D341Med (cell line): ENCODE measurements at places on chromosomes 6 and 20.

DNA sequence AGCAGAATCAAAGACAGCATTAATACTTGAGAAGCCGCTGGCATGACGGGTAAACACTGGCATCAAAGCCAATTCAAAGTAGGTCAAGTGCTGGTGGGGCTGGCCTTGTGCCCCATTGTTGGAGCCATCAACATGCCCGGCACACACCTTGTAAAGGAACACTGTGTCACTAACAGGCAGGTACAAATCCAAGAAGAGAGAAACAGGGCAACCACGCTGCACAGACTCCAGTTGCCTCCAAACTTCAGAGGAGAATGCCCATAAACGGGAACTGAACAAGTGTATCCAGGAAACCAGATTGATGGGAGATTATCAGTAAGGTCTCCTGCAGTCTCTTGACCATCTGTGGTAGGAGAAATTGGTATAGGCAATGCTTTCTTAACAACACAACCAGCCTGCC lies 127.0 kb upstream of the STXBP5 start:
- no peak for DNase-seq

DNA sequence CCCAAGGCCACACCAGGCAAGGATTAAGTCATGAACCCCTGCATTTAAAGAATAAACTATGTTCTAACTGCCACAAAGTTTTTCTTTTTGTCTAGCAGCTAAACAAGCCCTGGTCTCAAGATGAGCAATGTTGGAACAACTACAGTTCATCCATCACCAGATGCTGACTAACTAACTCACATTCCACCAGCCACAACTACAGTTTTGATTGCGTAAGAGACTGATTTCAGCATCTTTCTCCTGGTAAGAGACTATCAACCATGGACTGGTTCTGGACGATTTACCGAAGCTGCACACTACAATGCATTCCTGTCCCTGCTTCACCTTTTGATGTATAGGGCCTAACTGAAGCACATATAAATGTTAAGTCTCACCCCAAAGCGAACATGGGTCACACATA lies 43.0 kb downstream of the F13A1 start:
- no peak for DNase-seq

DNA sequence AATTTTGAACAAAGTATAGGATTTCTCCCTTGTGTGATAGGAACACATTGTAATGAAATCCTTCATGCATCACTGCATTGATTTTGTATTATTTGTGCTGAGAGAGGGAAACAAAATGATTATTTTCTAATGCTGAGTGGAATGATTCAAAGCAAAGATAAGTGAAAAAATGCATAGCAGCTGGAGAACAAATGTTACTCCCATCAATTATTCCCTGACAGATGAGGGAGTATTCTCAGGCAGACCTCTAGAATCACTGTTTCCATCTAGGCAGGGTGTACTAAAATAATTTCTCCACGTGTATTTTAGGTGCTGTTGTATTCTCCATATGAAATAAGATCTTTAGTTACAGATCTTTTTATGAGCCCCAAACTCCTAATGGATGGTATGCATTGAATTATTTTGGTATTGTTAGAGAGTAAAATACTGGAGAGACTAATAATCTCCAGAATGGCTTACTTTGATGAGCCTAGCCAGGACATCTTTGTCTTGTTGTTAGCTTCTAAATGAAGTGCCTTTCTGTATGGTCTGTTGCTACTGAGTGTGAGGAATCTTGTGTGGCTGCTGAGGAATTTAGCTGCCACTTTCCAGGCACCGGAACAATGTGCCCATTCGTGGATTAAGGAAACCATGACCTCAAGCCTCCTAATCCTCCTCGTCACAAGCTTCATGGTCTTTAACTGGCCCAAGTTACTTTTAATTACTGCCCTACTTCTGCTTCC lies 39.6 kb downstream of the RNF217 start:
- no peak for DNase-seq

GRCh38 chr6:166903500-166903899 lies 52.9 kb downstream of the RNASET2 start:
- no peak for DNase-seq

DNA sequence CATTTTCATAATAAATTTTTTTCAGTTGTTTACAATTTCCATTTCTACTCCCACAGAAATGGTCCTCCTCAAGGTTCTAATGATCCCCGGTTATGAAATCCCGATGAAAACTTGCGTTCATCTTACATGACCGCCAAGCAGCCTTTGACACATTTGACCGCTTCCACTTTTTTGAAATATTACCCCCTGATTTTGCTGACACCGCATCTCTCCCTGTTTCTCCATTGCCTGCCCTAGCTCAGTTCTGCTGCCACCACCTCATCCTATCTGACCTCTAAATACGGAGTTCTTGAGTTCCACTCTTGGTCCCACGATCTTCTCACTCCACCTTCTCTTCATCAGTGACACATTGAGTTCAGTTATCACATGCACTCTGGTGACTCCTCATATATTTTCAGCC lies 74.1 kb downstream of the SLC35B3 start:
- DNase-seq, result no peak

GRCh38 chr6:26595669-26596269 lies 984 bp upstream of the ABT1 start:
- DNase-seq, result peak; percentile 89
